EL (cell line): ENCODE measurements at places on chromosomes 16 and 17.

- no peak for DNase-seq
These were observed 33.6 kb upstream of the CACNG4 start for GRCh38 chr17:66930933-66931332.

DNA sequence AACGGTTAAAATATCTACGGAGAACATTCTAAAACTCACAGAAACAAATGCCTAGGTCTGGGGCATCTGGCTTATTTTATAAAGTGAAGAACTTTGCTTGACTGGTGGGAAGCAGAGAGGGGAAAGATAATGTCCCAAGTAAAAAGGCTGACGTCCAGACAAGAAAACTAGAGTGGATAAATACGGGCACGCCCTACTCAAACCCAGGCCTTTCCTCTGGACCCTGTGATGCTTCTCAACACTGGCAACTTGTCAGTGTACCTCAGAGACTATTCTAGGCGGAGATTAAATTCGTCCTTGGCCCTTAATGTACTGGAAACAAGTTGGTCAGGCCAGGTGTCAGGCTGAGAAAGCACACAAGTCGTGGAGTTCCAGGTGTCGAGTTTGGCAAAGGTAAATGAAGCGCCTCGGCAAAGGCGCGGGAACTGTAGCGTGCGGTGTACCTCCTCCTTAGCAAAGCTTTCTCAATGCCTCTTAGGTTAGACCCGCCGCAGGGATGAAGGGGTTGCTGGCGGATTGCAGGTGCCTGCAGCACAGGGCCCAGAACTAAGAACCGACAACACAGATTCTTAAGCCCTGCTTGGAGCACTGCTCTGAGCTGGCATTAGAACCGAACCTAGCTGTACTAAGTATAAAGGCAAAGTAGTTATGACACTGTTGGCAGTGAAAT is 668 bp upstream of the UNK start:
- no peak for DNase-seq

DNA sequence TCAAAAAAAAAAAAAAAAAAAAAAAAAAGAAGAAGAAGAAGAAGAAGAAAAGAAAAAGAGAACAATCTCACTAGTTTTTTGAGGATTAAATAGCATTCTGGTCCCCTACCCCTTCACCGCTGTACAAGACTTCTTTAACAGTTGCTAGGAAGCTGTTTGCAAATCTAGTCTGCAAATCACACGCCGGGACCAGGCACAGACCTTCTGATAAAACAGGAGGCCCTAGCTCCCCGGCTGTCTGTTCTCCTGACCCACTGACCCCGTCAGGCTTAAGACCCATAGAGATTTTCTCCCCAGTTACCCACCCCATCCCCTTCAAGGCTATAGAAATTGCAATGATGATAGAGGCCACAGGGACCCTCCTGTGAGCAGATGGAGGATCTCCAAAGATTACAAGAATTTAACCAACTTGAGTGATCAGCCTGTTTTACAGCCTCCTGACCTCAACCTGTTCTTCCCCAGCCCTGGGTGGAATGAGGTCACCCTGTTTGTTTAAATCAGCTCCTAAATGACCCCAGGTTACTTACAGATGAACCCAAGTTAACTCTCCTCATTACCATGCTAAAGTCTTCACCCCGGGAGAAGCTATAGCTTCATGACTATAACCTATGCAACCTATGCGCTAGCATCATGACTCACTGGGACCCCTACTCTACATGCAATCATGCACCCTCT is 11.8 kb upstream of the SULT1A1 start:
- DNase-seq, result no peak

DNA sequence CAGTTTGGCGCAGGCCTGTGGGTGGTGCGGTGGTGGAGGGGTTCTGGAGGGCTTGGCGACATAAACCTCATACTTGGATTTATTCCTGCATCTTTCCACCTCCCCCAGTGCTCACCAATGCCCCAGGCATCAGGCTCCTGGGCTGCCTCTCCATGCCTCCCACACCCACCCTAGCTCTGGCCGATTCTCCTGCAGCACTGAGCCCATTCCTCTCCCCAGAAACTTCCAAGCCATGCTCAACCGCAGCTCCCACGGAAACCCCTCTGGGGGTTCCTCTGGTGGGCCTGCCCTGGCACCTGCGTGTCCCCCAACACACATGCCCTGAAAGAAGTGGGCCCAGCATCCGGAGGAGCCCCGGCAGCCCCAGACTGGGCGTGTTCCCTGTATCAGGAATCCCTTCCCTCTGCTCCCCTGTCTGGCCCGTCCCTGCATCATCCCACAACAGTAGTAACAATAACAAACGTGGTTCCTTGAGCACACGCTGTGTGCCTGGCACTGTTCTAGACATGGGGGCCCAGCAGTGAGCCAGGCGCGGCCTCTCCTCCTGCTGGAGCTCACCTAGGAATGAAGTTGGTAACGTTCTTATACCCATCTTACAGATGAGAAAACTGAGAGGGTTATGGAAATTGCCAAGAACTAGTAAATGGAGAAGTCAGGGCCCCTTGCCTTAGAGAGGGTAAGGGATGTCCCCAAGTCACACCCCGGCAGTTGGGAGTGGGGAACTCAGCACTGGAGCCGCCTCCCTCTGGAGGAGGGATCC is 2.3 kb downstream of the PRSS21 start:
- DNase-seq, result no peak

GRCh38 chr17:79137015-79137788 is 62.6 kb downstream of the ENGASE start:
- DNase-seq, result no peak

GRCh38 chr17:68184141-68184571 is 63.7 kb upstream of the AMZ2 start:
- no peak for DNase-seq

- DNase-seq, result no peak
These were observed 3.7 kb downstream of the TRAF7 start for GRCh38 chr16:2159175-2159838.

GRCh38 chr16:8063159-8063558 is 527.2 kb downstream of the TMEM114 start:
- DNase-seq, result no peak

- DNase-seq, result no peak
These were observed 67.8 kb downstream of the MAF start for GRCh38 chr16:79532785-79533184.

- no peak for DNase-seq
These were observed 46.2 kb downstream of the CDK12 start for GRCh38 chr17:39507511-39507910.

DNA sequence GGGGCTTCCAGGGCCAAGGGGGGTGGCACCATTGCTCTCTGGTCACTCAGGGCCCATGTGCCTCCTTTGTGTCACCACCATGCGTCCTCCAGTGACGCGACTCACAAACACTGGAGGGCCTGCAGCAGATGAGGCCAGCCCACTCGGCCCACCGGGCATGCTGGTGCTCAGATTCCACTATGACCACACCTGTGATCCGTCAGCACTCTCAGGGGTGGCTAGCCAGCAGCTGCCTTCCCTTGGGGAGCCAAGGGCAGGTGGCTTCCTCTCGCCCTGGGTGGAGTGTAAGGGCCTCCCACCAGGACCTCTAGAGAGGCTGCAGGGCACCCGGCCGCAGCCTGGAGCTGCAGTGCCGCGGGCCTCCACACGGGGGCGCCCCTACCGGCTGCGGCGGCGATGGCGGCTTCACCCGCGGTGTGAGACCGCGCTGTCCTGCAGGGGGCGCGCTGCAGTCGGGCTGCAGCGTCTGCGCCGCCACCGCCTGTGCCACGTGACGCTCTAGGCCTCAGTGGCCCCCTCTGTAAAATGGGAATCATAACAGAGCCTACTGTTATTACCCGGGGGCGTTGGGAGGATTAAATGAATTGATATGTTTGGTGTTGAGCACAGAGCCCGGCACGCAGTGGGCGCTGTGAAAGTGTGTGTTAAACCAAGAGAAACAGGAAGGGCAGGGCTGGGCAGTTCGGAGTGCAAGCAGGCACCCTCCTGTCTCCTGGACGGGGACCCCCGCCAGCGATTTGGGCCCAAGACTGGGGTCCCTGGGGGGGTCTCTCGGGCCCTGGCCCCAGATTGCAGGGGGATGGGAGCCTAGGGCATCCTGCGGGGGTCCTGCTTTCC is 192.4 kb upstream of the GSE1 start:
- DNase-seq, result peak; percentile 39
